ENCODE measurements at places on chromosomes 12 and 14.

DNA sequence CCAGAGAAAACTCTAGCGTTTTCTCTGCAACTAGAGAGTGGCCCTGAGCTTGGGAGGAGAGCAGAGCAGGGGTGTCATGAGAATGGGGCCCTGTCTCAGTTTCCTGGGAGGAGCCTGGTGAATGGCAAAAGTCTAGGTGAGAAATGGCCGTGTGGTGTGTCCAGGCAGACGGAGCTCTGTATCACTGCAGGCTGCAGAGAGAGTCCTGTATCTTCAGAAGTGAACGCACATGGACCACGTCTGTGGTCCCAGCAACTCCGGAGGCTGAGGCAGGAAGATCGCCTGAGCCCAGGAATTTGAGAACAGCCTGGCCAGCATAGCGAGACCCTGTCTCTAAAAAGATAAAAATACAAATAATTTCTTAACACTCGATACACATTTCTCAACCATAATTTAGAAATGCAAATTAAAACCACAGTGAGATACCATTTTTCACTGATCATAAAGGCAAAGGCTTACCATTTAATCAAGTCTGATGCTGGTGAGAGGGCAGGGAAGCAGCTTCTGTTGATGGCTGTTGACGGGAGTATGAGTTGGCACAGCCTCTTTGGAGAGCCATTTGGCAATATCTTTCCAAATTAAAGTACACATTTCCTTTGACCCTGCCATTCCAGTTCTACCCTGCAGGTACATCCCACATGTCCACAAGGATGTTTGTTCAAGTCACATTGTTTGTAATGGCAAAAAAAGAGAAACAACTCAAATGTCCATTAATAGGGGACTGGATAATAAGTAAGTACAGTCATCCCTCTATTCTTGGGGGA is 51.0 kb downstream of the NFKBIA start:
- DNase-seq: no peak

DNA sequence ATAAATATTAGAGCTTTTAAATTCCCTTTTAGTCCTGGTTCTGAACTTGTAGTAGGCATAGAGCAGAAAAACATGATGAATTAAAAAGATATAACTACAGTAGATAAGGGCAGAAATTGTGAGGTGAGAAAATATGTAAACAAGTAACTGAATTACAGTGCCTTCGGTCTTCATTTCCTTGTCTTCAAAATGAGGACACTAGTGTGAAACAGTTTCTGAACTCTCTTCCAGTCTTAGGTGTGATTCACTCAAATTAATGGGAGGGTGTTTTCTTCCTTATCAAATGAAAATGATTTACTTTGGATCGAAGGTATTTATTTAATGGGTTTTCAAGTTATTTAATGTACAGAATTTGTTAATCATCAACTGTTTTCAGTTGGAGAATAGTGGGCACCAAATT is 1.5 kb downstream of the FGD4 start:
- no peak for DNase-seq

- DNase-seq: no peak
Measured at GRCh38 chr12:43807386-43807785, 1.3 kb upstream of the TWF1 start.

DNA sequence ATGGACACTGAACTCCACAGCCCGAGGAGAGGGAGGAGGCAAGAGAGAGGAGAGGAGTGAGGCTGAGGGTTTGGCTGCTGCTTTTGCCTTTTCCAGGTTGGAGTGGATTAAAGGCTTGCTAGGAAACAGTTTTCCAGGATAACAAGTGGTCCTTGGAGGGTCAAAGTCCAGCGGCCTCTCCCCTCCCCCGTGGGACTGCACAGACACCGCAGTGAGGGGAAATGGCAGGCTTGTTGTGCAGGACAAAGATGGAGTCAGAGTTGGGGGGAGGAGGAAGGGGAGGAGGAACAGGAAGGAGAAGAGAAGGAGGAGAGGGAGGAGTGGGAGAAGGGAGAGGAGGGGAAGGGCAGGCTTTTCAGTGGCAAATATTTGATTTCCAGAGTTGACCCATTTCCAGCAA is 245.5 kb downstream of the RBM19 start:
- DNase-seq: no peak

DNA sequence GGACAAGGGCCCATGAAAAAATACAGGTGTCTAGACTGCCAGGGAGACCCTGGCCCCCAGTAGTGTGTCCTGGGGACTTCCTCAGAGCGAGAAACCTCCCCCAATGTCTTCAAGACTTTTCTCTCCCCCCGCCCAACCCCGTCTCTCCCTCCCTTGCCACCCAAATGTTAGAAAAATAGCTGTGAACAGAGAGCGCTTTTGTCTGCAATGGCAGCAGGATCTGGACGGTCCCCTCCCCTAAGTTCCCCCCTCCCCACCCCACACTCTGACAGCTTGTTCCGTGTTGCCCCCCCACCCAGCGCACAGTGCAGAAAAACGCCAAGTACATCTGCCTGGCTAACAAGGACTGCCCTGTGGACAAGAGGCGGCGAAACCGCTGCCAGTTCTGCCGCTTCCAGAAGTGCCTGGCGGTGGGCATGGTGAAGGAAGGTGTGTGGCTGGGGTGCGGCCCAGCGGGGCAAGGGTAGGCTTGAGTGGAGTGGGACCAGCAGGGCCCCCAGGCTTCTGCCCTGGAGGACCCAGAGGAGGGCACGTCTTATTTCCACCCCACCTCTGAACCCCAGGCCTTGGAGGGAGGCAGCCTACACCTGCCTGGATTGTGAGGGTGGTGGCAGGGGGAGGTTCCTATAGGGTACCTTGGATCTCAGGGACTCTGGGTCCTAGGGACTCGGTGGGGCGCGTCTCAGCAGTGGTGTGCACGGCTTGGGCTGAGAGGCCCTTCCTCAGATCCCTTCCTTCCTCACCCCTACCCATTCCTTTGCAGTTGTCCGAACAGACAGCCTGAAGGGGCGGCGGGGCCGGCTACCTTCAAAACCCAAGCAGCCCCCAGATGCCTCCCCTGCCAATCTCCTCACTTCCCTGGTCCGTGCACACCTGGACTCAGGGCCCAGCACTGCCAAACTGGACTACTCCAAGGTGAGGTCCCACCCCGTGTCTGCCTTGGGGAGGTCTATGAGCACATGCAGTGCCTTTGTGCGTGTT is 4.8 kb downstream of the NR4A1 start:
- DNase-seq: no peak

- DNase-seq: no peak
Measured at GRCh38 chr14:64520699-64521098, 16.1 kb downstream of the ZBTB1 start.

DNA sequence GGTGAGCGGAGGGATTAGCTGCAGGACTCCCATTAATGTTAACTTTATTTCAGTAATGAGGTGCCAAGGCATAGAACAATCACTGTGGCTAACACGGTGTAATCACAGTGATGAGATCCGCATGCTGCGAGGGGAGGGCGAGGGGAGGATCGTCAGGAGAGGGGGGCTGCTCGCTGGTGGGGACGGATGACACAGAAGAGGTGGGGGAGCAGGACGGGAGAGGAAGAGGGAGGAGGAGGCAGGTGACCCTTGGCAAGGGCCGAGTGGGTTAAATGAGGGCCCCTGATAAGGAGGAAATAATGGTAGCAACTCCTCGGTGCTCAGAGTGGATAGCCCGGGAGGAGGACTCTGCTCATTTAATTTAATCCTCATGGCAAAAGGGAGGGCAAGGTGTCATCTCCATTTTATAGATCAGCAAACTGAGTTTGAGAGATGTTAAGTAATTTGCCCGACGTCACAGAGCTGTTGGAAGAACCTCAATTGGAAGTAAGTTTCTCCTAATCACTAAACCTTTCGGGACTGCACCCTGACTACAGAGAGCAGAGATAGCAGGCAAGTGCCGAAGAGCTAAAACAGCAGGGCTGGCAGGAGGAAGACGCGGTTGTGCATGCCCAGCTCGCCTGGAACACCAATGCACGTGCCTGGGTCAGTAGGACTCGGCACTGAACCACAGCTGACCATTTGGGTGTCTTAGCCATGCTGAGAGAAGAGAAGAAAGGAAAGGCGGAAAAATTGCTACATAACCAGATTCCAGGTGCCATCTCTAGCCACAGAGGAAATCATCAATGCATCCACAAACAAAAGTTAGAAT is 43.0 kb downstream of the SPRING1 start:
- no peak for DNase-seq

DNA sequence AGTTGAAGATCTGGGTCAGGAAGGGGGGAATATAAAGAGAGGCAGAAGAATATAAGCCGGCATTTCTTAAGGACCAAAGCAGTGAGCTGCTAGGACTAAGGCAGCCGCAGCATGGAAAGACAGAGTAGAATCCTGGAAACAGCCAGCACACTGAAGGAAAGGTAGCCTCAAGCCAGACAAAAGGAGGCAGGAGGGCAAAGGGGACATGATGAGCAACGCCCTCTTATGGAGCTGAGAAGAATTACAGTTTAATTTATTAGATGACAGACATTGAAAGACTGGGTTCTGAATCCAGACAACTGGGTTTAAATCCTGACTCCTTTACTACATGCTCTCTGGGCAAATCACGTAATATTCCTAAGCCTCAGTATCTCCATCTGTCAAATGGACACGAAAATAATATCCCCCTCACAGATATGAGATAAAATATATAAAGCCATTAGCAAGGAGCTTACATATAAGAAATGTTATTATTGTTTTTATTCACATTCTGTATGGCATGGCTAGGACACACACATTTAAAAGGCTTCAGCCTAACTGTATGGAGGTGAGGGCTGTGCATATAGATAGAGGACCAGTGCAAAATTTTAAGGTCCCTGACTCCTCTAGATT is 8.1 kb upstream of the PCED1B start:
- DNase-seq: no peak

- no peak for DNase-seq
Measured at GRCh38 chr14:65002586-65003210, 16.0 kb downstream of the FNTB start.

DNA sequence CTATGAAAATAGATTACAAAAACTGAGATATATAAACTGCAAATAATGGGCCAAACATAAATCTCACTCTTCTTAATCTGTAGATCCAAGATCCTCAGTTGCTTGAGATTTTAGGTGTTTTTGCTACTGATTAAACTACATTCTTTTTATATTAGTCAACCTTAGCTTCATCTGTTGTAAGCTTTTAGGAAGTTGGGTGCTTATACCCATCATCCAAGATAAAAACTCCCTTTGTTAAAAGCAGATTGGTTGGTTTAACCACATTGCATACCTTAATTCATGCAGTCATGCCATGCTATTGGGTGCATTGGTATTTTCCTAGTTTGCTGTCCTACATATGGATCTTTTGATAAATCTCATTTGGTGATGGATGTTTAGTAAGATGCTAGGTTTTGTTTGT is 46.2 kb upstream of the DIP2B start:
- no peak for DNase-seq

DNA sequence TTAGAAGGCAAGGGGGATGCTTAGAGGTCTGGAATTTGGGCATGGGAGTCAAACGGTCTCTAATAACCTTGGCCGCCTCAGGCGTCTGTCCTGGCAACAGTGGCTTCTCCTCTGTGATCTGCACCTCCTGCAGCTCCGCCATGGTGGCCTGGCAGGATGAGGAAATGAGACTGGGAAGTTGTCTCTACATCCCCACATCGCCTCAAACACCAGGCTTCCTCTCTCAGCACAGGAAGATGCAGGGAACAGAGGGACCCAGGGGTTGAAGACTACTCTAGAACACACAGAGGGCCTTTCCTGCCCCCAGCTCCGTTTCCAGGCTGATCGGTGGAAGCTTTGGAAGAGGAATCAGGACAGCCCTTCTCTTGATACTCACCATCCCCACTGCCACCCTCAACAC is 1.7 kb downstream of the NDRG2 start:
- no peak for DNase-seq
